Effector memory CD4-positive, alpha-beta T cell (primary cell): ENCODE measurements at places on chromosomes 6 and 20.

DNA sequence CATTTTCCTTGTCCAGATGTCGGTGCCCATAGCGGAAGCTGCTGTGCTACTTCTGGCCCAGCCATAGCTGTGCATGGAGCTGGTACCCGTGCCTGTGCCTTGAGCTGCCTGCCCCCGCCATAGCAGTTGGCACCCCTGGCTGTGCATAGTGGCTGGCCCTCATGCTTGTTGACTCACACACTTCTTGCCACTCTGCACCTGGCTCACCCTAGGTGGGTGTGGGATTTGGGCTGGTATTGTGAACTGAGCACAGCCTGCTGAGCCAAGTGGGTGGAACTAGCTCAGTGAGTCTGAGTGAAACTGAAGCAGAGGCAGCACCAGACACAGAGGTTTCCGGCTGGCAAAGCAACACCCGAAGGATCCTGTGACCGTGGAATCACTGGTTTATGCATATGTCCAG is 689.5 kb upstream of the EYS start:
- DNase-seq, result no peak

- DNase-seq, result no peak
Observed at GRCh38 chr6:43951063-43951755, 176.0 kb downstream of the MRPL14 start.

DNA sequence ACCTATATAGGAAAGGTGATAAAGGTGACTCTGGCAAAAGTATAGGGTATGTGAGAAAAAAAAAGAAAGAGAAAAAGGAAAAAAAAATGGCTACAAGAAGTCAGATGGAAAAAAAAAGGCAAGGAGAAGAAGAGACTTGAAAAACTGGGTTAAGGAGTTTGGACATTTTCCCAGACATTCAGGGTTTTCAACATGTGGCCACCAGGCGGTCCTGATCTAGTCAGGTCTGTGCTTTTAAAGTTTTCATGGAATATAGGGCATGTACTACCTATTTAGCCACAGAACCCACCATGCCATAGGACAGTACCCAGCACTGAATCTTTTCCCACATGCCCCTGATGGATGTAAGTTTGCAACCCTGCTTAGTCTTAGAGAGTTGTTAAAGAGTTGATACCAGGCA is 433.7 kb downstream of the MAFB start:
- DNase-seq, result no peak

GRCh38 chr6:4401408-4402368 is 266.3 kb upstream of the ECI2 start:
- DNase-seq, result no peak

GRCh38 chr6:43185391-43185985 is 3.5 kb downstream of the CUL9 start:
- no peak for DNase-seq

- no peak for DNase-seq
Observed at GRCh38 chr20:61027218-61027617, 224.8 kb upstream of the CDH4 start.
